ENCODE measurements at places on chromosomes 1 and 21.

- DNase-seq = no peak
Observed at GRCh38 chr1:29749024-29749945, 513.0 kb downstream of the PTPRU start.

- DNase-seq = no peak
Observed at GRCh38 chr21:34692458-34693020, 23.7 kb downstream of the CLIC6 start.

DNA sequence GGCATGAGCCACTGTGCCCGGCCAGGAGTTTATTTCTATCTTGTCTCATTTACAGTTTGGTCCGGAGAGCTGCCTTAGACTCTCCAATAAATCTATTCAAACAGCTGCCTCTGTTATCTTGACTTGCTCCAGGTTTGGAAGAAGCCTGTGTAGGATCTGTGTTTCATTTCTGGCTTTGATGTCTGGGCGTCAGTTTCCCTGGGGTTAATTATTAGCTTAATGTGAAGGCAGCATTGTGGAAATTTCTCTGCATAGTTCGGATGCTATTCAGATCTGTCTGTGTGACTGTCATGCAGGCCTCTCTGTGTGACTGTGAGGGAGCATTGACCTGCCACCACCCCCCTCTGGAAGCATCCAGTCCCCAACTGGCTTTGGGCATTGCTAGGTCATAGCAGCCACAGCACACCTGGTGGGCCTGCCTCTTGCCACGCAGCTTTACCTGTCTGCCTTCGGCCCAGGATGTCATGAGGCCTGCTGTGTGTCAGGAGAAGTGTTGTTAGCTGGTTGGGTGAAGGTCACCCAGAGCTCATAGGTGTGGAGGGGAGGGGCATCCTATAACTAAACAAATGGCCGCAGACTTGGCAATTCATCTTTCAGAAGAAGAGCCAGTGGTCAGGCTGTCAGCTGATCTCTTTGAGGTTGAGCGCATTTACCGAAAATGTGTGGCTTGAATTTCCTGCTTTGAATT is 9.8 kb downstream of the IFNGR2 start:
- no peak for DNase-seq

DNA sequence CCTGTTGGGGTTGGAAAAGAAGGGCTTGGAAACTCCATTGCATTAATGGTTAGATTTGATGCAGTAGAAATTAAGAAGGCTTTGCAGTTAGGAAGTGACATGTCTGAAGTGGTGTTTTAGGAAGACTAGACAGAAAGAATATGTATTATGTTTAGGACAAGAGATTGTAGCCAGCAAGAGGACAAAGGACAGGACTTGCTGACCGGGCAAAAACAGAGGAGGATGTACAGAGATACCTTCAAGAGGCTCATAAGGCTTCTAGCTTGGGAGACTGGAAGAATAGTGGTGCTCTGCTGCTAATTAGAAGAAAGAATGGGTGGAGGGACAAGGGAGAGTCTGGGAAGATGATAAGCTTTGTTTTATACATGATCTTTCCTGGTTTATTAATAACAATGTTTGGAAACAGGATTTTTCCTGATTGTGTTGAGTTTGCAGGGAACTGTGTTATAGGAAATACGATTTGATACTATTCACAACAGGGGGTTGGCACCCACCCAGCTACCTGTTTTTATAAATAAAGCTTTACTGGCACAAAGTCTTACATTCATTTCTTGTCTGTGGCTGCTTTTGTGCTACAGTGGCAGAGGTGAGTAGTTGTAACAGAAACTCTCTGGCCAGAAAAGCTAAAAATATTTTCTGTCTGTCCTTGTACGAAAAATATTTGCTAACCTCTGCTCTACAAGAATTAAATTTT is 37.1 kb upstream of the TMCO2 start:
- DNase-seq = no peak

GRCh38 chr1:107525145-107525544 is 384.3 kb downstream of the NTNG1 start:
- no peak for DNase-seq

GRCh38 chr1:201795066-201795465 is 33.9 kb upstream of the IPO9 start:
- no peak for DNase-seq

DNA sequence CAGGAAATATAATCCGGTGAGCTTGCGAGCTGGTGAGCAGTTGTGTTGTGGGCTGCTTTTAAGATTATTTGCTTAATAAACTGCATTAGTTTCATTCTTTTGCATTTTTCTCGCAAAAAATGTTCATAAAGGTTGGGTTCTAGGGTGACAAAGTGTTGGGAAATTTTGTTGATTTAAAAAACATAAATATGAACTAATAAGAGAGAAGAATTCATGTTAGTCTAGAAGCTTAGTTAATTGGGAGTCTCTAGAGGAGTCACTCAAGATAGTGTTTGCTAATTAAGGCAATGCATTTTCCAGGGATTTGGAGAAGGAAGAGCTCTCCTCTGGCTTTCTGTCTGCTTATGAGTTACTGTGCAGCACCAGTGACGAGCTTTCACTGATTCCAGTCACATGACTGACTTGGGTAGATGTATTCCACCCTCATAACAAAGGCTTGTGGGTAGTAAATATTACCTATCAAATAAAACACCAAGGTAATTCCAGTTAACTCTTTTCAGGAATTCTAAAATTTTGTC is 417.0 kb downstream of the PTBP2 start:
- DNase-seq = no peak

All from stimulated activated CD4-positive, alpha-beta T cell treated with anti-CD3 and anti-CD28 coated beads, Interleukin-1b, Interleukin-23, amount 100 ng/mL, for 24 hours (primary cell).